Central memory CD8-positive, alpha-beta T cell (primary cell): ENCODE measurements at places on chromosomes 3 and 15.

- no peak for DNase-seq
These were observed 3.0 kb upstream of the PPP1R2 start for GRCh38 chr3:195546130-195546560.

- no peak for DNase-seq
These were observed 45.2 kb downstream of the GASK1A start for GRCh38 chr3:43024181-43024885.

GRCh38 chr15:40927873-40928806 is 1.0 kb upstream of the DLL4 start:
- DNase-seq = no peak

GRCh38 chr15:75049392-75049791 is 26.0 kb downstream of the PPCDC start:
- no peak for DNase-seq

- DNase-seq = no peak
These were observed 85.6 kb downstream of the NEDD4 start for GRCh38 chr15:55907797-55908196.

DNA sequence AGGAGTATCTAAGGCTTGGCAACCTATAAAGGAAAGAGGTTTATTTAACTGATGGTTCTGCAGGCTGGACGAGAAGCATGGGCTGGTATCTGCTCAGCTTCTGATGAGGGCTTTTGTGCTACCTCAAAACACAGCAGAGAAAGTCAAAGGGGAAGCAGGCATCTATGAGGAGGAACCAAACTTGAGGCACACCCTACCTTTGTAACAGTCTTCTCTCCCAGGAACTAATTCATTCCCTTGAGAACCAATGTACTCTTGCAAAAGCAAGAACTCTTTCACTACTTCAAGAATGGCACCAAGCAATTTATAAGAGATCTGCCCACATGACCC is 109.0 kb downstream of the CGGBP1 start:
- DNase-seq = no peak

DNA sequence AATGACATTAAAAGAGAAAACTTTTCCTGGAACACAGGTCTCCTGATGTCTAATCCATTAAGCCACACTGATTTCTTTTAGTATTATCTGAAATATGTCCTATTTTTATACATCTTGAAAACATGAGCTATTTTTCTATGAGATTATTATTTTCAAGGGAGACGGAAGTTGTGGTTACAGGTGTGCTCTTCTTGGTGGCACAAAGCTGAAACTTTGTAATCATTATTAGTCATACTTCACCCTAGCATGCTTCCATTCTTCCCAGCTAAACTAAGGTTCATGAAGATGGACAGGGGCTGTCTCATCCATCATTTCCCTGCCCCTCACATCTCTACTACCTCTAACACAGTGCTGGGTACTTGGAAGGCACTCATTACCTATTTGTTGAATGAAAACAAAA is 85.6 kb upstream of the POU1F1 start:
- no peak for DNase-seq

GRCh38 chr3:69579306-69580041 is 159.8 kb upstream of the MITF start:
- no peak for DNase-seq

GRCh38 chr3:64625381-64625780 is 62.4 kb downstream of the ADAMTS9 start:
- DNase-seq = no peak

- no peak for DNase-seq
These were observed 300.4 kb upstream of the ADAMTS9 start for GRCh38 chr3:64988188-64988587.

- DNase-seq = no peak
These were observed 23.7 kb downstream of the PRR23E start for GRCh38 chr3:127216415-127217261.

DNA sequence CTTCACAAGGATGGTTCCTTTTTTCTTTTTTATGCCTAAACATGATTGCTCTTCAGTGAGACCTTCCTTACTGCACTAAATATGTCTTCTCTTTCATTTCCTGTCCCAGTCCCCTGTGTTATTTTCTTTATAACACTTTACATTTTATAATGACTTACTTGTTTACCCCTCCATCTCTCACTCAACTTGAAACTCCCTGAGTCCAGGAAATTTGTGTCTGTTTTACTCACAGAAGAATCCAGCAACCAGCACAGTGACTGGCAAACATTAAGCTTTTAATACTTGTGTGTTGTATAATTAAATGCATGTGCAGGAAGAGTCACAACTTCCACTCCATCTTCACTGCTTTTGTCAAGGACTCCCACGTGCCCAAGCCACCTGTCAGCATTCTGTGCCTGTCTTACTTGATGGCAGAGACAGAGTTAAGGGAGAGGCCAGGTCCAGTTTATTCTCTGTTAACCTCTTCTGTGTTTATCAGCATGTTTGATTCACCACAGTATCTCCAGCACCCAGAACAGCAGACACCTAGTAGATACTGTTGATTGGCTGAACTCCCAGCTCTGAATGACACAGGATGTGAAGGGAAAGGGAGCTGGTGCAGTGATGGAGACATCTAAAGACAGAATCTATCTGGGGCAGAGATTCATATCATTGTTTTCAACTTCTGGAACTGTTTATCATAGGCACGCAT is 42.8 kb downstream of the SSR3 start:
- DNase-seq = no peak
